ENCODE measurements at places on chromosomes 12 and 14.
A peak's percentile ranks its signal among the peaks of the same experiment; 100 is the strongest.

DNA sequence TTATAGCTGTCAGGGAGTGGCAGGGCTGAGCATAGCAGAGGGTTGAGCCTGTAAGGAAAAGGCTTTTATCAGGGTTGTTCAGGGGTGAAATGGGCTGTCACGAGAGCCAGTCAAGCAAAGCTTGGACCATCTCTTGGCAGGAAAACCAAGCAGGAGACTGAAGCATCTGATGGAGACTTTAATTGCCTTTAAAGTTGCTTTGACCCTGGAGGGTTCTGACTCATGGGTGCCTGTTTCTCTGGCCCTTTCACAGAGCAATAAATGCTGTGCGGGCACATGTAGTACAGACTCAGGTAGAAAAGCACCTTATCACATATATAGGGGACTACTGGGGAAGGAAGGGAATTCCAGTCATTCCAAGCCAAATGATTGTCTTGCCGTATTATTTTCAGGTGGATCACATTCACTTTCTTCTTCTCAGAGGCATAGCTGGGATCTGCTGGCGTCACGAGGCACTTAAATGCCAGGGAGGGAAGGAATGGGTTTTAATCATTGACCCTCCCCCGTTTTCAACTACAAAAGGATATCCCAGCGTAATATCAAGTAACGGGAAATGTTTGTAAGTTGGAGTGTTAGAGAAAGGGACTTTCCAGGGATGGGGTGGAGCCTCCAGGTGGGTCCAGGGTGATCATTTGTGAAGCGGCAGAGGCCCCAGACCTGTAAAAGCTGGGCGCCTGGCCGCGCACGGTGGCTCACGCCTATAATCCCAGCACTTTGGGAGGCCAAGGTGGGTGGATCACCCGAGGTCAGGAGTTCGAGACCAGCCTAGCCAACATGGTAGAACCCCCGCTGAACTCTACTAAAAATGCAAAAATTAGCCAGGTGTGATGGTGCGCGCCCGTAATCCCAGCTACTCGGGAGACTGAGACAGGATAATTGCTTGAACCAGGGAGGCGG lies 34.9 kb downstream of the PLEKHD1 start:
- no peak for DNase-seq

- DNase-seq: no peak
These were observed at the start of gene RNASE9 for GRCh38 chr14:20560961-20561360. RNASE9 (minus strand) TSS chr14:20561047.

- no peak for DNase-seq
These were observed 20.6 kb downstream of the MAPK1IP1L start for GRCh38 chr14:55071870-55072640.

DNA sequence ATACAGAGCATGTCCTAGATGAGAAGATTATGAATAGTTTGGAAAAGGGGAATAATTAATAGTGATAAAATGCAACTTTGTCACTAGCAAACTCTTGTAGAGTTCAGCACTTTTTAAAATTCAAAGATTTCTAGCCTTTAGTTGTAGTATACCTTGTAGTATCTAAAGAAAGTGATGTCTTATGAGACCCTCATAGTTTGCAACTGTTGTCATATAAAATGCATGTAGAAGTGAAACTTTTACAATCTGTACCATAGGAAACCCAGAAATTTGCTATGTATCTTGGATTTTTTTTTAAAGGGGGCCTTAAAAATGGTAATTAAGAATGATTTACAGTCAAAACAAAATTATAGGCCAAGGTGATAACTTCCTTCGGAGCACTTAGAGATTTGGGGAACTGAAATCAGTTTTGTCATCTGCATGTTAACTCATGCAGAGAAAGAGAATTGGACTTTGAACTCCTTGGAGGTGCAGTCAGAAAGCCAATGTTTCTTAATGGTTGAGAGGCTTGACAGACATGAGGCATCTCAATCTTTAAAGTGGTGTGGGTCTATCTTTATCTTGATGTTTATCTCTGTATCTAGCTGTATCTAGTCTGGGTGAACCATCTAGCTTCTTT lies 1.3 kb downstream of the LRRK2 start:
- DNase-seq: no peak

- no peak for DNase-seq
These were observed 38.0 kb downstream of the CHGA start for GRCh38 chr14:92960706-92961566.

DNA sequence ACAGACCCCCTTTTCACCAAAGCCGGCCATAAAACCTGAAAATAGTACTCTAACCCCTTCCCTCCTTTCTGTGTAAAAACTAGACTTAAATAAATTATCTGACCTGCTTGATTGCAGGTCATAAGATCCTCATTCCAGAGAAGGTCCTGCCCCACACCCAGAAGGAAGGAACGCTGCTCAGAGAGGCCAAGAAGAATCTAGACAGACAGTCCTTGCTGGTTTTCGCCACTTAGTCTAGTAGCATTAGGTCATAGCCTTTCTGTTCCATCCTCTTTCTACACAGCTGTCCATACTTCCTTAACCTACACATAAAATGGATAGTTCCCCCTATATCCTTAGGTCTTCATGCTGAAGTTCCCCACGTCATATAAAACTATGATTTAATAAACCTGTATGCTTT lies 83.7 kb upstream of the IGF1 start:
- no peak for DNase-seq

- peak; percentile 21 for DNase-seq
These were observed 470.4 kb downstream of the GALC start for GRCh38 chr14:87522575-87522974.

- no peak for DNase-seq
These were observed 188.1 kb upstream of the CDKN3 start for GRCh38 chr14:54208751-54209150.

DNA sequence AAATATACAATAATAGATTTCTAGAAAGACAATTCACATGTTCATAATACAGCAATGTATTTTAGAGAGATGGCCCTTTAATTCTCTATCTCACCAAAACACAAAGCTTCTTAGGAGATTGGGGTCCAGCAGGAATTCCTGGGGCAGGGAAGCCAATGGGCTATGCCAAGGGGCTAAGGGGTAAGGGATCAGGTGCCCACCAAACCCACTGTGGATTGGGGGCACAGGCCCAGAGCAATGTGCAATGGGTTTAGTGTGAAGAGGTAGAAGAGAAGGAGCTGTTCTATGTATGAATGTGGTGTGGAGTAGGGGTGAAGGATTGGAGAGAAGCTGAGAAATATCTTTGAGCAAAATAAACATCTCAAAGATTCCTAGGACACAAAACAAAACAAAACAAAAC lies 2.6 kb downstream of the HOXC13 start:
- DNase-seq: no peak

- DNase-seq: no peak
These were observed 763 bp upstream of the PHETA1 start for GRCh38 chr12:111369496-111370220.

- no peak for DNase-seq
These were observed 22.2 kb downstream of the COX8C start for GRCh38 chr14:93368996-93369712.

DNA sequence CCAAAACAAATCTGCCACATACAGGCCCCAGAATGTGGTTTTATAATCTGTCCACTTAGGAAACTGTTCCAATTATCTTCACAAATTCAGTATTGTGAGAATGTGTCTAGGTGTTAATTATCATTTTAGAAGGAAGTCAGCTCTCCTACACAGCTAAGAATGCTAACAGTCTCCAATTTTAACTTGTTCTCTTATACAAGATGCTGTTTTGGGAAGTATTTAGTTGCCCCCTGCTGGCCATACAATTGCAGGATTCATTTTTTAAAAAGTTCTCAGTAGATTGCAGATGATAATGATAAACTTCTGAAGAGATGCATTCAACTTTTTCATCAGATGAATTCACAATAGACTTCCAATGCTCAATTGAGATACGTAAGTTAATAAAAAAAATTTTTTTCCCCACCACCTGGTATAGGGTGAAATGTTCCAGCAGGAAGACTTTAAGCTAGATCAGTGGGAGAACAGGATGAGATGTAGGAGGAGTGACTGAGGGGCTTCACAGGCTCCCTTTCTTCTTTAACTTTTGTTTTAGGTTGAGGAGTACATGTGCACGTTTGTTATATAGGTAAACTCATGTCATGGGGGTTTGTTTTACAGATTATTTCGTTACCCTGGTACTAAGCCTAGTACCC lies 27.3 kb upstream of the OSBPL8 start:
- DNase-seq: peak; percentile 46

DNA sequence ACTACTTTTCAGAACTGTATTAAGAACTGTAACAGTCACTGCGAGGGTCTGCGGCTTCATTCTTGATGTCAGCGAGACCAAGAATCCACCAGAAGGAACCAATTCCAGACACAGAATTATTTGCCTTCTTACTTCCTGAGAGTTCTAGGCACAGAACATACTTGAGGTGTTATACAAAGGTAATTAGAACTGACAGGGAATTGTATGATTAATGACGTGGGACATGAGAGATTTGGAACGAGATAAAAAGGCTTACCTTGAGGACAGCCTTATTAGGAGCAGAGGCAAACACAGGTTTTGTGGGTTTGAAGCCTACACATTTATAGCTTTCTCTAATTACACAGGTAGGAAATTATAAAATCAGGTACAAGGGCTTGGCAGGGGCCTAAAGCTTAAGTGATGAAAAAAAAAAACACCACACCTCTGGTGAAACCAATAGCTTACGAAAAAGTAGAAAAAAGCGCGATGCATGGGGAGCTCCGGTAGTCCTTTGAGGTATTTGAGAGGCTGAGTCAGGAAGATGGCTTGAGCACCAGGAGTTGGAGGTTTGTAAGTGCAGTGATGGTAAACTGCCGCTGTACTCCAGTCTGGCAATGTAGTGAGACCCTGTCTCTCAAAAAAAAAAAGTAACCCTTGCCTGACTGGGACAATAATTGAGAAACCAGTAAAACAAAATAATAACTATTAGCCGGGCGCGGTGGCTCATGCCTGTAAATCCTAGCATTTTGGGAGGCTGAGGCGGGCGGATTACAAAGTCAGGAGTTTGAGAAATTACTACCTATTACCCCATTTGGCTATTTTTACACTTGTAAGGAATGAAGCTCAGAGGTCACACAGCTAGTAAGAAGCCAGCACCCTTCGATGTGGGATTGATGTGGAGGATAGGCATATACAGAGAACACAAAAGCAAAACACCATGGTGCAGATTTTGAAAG lies 795 bp upstream of the ACOT2 start:
- peak; percentile 14 for DNase-seq

- DNase-seq: no peak
These were observed 20.7 kb downstream of the GTF2A1 start for GRCh38 chr14:81200054-81200453.

GRCh38 chr14:59055006-59055405 lies 133.5 kb upstream of the DAAM1 start:
- DNase-seq: no peak

DNA sequence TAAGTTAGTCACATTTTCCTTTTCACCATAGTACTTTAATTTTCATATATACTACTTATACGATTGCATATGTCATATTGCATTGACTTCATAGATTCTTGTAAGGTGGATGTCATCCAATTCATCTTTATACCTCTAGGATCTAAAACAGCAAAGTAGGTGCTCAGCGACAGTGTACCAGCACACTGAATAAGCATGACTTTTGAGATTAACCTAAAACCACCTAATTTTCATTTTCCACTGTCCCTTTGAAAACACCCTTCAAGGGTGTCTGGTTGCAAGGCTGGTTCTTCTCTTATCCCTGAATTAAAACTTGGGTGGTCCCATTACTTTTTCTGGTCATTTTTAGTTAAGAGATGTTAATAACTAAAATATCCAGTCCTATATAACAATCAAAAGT lies 4.4 kb downstream of the GPR19 start:
- no peak for DNase-seq

DNA sequence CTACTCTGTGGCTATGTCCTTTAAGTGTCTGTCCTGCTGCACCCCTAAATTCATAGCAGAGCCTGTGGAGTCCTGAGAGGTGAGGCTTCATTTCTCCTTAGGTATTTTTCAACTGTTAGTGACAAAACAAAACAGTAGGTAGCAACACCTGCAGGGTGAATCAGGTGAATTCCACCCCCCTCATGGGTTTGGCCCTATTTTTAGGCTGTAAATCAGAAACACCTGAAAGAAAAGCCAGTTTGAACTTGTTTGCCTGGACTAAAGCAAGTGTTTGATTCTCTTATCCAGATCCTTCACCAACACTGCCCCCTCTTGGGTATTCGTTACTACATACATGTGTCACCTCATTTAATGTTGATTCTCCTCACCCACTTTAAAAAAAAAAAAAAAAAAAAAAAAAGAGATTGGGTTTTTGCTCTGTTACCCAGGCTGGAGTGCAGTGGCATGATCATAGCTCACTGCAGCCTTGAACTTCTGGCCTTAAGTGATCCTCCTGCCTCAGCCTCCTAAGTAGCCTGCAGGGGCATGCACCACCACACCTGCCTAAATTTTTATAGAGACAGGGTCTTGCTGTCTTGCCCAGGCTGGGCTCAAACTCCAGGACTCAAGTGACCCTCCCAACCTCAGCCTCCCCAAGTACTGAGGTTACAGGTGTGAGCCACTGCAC lies 10.3 kb downstream of the TBPL2 start:
- peak; percentile 46 for DNase-seq

GRCh38 chr14:56805201-56805991 lies 4.9 kb downstream of the OTX2 start:
- no peak for DNase-seq

DNA sequence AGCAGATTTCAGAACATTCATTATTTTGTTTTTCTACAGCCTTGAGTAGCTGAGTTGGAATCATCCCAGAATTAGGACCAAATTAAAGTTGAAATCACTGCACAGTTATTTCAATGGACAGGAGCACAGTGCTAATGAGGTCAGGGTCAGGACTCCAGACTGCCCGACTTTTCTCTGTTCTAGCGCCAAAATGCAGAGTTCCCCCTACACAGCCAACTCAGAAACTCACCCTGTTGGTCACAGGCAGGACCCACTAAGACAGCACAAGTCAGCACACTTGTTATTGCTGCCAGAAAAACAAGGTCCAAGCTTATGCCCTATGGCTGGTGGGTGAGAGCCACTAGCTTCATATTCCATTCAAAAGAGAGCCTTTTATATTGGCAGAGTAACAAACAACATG lies 198.1 kb upstream of the KRR1 start:
- DNase-seq: no peak

GRCh38 chr14:75303381-75303789 lies 24.8 kb downstream of the FOS start:
- peak; percentile 58 for DNase-seq

GRCh38 chr14:68651652-68652432 lies 141.0 kb downstream of the ZFP36L1 start:
- DNase-seq: no peak

GRCh38 chr12:117685110-117685926 lies 283.5 kb downstream of the KSR2 start:
- peak; percentile 27 for DNase-seq

DNA sequence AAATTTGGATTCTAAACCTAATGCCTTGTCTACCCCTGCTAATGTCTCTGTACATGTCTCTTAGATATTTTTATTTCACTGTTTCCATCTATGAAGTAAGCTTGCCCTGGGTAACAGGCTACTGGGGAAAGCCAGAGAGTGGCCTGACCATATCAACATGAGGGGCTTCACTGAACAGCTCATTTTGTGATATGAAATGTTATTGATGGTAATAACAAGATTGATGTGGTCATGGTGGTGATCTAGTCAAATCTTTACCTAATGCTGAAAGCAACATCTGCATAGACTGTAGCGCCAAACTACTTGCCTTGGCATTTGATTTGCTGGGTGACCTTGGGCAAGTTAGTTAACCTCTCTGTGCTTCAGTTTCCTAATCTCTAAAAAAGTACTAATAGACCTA lies 9.9 kb upstream of the DYRK2 start:
- no peak for DNase-seq

GRCh38 chr12:126507231-126507630 lies 1442.0 kb downstream of the AACS start:
- no peak for DNase-seq

GRCh38 chr12:27460471-27460978 lies 14.0 kb downstream of the SMCO2 start:
- DNase-seq: no peak

Data from SK-N-DZ (cell line).